ENCODE measurements at places on chromosomes 16 and 17.

DNA sequence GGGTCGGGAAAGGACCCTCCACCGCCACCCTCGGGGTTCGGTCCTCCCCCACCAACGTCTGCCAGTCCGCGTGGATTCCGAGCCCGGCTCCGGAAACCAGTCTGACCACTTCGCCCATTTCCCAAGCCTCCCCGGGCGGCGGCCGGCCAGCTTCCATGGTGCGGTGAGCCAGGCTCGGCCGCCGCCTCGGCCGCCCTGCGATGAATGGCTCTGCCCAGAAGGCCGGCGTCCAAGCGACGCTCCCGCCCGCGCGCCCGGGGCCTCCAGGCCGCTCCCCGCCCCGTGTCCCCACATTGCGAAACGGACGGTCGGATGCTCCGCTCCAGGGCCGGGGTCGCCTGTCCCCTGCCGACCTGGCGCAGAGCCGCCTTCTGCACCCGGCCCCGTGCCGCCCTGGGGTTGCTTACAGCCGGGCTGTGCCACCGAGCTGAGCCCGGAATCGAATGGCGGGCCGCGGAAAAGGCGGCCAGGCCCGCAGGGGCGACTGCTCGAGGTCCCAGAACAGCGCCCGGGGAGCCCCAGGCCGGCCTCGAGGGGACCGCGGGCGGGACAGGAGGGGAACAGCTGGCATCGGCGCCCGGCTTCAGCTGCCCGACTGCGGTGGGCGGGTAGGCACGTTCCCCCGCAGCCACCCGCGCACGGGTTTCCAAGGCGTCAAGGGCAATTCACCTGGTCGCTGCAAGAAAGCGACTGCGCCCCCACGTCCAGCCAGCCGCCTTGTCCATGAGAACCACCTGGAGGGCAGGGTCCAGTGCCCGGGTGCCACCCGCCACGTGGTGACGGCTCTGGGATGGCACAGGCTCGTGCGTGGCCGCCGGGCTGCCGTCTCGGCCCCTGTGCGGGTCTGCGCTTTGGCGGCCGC, 18.3 kb upstream of the CBX8 start:
- DNase-seq = no peak

DNA sequence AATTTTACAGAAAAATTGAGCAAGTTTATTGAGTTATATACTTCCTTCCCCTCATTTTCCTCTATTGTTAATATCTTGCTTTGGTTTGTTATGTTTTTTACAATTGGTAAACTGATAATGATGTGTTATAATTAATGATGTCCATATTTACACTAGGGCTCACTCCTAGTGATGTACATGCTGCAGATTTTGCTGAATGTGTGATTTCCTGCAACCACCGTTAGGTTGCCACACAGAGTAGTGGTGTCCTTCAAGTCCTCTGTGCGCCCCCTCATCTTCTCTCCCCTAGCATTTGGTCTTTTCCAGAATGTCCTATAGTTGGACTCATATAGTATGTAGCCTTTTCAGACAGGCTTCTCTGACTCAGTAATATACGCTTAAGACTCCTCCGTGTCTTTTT, 167.5 kb downstream of the RPTOR start:
- DNase-seq = no peak

DNA sequence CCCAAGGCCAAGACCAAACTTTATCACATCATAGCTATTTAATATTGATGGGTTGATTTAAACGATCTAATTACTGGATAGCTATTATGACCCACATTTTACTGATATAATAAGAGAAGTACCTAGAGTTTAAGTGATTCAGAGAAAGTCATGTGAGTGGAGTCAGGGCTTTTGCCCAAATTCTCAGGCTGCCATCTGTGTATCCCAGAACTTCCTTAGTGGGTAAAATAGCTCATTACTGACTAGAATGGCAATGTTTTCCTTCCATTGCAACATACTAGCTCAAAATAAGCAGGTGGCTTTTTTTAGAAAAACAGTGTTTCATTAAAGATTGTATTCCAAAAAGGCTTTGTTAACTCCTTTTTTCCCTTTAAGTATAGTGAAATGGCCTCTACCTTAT, 113.9 kb upstream of the MAF start:
- DNase-seq = no peak

DNA sequence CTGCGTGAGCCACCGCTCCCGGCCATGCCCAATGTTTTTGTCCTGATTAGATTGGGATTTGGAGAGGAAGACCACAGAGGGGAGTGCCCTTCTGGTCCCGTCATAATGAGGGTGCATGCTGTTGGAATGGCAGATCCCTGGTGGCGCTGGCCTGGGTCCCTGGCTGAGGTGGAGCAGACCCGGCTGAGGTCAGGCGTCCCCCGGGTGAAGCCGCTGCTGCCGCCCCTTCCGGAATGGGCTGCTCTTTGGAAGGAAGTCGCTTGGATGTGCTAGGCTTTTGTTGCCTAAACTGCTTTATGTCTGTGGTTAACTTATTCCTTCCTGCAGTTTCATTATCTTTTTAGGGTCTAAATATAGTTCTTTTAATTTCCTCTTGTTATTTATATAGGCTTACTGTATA, 120.3 kb upstream of the CHMP6 start:
- DNase-seq = no peak

DNA sequence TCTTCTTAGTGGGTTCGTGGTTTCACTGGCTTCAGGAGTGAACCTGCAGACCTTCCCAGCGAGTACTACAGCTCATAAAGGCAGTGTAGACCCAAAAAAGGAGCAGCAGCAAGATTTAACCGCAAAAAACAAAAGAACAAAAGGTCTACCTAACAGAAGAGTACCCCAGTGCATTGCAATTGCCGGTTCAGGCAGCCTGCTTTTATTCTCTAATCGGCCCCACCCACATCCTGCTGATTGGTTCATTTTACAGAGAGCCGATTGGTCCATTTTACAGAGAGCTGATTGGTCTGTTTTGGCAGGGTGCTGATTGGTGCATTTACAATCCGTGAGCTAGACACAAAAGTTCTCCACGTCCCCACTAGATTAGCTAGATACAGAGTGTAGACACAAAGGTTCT, 2.0 kb upstream of the ARRB2 start:
- no peak for DNase-seq

Data from SW480 (cell line).